ENCODE measurements at places on chromosomes 2 and 18. TPM values are rescaled to one million over a fixed set of nuclear protein-coding genes. Genes with fewer than 3 reads are reported as not detected.

- DNase-seq: no peak
These were observed 25.5 kb upstream of the TUBB6 start for GRCh38 chr18:12282442-12283039.

DNA sequence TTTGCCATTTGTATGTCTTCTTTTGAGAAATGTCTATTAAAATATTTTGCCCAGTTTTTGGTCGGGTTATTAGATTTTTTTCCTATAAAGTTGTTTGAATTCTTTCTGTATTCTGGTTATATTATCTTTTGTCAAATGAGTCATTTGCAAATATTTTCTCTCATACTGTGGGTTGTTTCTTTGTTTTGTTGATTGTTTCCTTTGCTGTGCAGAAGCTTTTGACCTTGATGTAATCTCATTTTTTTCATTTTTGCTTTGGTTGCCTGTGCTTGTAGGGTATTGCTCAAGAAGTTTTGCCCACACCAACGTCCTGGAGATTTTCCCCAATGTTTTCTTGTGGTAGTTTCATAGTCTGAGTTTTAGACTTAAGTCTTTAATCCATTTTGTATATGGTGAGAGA is 245.7 kb downstream of the ADCYAP1 start:
- DNase-seq: no peak

- no peak for DNase-seq
These were observed 441.6 kb downstream of the ERBB4 start for GRCh38 chr2:212097001-212097400.

DNA sequence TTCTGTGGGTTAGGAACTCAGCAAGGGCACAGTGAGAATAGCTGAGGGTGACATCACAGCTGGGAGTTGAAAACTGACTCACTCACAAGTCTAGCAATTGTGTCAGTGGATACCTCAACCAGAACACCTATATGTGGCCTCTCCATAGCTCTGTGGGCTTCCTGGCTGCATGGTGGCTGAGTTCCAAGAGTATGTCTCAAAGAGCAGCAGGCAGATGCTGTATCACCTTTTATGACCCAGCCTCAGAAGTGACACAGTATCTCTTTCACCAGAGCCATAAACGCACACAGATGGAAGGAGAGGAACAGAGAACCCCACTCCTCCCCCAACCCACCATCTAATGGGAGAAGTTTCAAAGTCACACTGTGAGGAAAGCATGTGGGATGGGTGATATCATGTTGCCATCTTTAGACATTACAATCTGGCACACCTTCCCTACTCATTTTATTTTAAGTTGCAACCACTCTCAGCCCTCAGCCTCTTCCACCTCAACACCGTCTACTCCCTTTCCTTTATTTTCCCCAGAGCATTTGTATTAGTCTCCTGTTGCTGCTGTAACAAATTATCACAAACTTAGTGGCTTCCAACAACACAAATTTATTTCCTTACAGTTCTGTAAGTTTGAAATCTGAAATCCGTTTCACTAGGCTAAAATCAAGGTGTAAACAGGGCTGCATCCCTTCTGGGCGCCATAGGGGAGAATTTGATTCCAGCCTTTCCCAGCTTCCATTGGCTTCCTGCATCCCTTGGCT is 134.6 kb upstream of the SPATS2L start:
- DNase-seq: no peak

Gene TUBA3E
- not detected for total RNA-seq

Gene HSBP1L1
- 31.8 TPM for total RNA-seq

Measured in mesothelial cell of epicardium (in vitro differentiated cells).